ENCODE measurements at places on chromosomes 11 and 22.

DNA sequence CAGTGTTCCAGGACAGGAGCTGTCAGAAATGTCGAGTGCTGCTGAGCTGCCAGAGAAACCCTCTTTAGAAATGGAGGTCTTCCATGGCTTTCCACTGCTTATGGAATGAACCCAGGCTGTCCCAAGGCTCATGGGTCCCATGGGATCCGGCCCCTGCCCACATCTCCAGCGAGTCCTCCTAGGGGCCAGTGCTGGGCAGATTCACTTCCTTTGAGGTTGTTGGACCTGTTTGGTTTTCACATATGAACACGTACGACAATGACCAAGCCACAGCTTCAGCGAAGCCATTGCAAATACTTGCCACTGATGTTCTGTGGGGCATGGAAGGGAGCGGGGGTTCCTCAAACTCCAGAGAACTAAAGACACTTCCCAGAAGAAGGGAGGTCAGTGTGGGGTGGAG, 483.3 kb downstream of the TBC1D22A start:
- no peak for DNase-seq

DNA sequence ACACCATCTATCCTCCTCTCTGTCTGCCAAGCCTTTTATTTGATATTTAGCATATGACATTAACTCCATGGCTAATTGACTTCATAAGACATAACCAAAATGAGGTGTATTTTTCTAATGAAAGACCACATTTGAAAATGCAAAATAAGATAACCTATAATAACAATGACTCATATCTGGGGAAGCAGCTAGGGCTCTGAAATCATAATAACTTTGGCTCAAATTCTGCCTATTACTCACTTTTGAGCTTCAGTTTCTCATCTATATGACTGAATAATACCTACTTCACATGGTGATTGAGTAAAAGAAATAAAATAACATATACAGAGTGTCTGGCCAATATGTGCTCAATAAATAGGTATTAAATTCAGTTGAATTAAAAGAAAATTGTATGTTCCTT, 1419.8 kb upstream of the TENM4 start:
- no peak for DNase-seq

DNA sequence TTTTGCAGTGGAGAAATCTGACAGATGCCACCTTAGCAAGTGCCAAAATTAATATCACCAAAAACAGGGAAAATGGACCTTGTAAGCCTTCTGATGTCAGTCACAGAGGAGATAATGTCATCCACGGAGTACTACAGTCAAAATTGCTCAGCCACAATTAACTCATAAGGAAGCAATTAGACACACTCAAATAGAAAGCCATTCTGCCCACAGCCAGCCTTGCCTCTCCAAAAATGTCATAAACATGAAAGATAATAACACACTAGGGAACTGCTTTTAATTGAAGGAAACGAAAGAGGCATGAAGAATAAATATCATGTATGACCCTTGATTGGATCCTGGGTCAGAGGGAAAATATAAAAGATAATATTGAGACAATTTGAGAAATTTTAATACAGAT, 505.6 kb upstream of the API5 start:
- DNase-seq = no peak

GRCh38 chr11:32052215-32052614, 38.7 kb upstream of the RCN1 start:
- DNase-seq = no peak

DNA sequence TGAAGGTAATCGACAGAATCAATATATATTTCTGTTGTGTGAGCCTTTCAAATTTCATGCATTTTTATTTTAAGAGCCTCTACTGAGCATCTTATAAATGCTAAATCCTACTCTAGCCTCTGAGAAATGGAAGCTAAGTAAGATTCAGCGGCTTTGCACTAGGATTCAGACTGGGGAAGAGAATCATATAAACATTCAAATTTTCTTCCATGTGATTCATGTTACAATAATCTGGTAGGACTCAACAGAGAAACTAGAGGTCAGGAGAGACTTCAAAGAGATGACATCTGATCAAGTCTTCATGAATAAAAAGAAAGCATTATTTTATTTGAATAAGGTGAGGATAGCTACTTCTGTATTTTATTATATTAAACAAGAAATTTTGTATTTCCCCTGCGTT, 538.9 kb downstream of the DLG2 start:
- DNase-seq = no peak

GRCh38 chr22:49786976-49787706, 40.5 kb downstream of the BRD1 start:
- DNase-seq = no peak

DNA sequence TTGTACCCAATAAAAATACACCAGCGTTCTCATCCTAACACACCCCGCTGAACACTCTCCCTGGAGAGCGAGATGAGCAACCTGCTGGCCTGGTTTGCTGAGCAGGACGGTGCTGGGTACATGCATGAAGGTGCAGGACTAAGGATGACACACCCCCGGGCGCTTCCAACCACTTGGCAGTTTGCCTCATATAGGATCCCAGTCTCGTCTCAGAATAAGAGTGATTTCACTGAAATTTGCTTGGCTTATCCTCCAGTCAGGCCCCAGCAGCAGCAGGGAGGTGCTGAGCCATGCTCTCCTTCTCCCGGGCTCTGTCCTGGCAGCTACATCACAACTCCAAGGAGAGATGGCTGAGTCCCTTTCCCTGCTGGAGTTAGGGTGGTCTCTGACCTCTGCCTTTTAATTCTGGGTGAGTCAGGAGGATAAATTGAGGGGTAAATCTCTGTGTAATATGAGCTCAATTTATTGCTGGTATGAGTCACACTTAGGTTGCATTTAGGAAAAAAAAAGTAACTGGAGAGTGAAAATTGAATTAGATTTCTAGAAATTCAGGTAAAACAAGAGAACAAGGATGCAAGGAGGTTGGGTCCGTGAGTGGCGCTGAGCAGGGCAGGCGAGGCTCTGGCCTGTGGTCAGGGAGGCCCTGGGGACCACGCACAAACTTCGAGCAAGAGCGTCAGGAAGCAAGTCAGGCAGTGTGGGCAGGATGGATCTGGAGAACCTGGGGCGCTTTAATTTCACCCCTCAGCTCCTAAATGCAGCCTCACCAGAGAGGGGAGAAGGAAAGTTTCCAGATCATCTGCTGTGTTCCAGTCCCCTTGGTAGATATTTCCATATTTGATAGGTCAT, 974.0 kb downstream of the TBC1D22A start:
- DNase-seq = no peak

DNA sequence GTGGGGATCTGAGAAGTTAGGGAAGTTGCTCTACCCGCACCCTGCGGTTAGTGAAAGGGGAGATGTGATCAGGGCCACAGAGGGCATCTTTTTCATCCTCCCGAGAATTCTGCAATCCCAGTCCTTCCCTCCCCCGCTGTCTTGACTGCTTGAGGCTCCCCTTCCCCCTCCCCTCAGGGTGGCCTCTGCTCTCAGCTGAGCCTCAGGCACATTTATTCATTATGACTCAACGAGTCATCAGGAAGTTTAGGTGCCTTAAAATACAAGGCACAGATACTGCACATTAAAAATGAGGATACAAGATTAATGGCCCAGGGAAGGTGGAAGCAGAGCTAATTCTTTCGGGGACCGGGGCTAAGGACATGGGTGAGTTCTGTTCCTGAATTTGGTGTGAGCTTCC, 104.0 kb downstream of the CACNA1I start:
- no peak for DNase-seq

- DNase-seq = no peak
Measured at GRCh38 chr11:47002390-47002789, 65.8 kb downstream of the CSTPP1 start.

DNA sequence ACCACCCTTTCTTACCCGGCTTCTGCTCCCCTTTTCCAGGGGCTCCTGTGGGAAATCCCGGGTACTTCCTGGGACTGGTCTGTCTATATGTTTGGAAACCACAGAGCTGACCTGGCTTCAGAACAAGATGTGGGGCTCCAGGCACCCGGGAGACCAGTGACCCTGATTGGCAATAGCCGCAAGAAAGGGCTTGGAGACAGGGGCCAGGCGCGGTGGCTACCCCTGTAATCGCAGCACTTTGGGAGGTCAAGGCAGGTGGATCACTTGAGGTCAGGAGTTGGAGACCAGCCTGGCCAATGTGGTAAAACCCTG, 3.2 kb upstream of the NEAT1 start:
- DNase-seq = no peak

DNA sequence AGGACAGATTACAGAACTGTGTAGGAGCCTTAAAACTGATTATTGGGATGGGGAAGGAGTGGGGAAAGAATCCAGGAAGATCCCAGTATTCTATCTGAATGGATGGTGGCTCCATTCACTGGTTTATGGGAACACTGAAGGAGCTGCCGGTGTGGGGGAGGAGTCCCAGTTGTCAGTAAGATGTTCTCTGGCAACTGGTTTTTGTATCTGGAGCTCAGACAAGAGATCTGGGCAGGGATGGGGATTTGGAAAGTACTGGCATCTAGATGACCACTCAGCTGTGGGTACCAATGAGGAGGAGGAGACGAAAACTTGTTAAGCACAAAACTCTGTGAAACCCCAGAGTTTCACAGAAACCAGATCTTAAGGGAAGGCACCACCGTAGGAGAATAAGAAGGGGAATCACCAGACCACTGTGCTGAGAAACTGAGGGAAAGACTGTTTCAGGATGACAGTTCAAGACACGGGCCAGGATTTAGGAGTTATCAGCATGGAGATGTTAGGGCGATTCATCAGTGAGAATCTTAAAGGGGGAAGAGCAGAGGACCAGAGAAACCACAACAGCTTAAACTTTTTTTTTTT, 28.1 kb downstream of the LDLRAD3 start:
- no peak for DNase-seq

GRCh38 chr11:45858751-45859398, 11.6 kb downstream of the CRY2 start:
- no peak for DNase-seq

DNA sequence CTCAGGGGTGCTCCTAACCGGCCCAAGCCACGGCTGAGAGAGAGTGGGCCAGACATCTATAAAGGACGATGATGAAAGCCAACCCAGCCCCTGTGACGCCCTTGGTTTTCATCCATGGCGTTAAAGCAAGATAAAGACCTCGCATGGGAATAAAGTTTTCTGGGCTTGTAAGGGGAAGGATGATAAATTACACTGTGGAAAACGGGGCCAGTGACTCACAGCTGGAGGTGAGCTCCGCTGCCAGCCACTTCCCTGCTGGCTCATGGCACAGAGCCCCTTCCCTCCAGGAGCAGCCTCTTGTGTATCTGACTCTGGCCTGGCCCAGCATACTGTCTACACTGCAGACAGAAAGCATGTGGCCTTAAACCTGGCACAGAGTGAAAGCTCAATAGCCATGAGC, 503.2 kb upstream of the B3GAT1 start:
- DNase-seq = no peak

GRCh38 chr11:44556735-44557409, 8.6 kb upstream of the CD82 start:
- no peak for DNase-seq

DNA sequence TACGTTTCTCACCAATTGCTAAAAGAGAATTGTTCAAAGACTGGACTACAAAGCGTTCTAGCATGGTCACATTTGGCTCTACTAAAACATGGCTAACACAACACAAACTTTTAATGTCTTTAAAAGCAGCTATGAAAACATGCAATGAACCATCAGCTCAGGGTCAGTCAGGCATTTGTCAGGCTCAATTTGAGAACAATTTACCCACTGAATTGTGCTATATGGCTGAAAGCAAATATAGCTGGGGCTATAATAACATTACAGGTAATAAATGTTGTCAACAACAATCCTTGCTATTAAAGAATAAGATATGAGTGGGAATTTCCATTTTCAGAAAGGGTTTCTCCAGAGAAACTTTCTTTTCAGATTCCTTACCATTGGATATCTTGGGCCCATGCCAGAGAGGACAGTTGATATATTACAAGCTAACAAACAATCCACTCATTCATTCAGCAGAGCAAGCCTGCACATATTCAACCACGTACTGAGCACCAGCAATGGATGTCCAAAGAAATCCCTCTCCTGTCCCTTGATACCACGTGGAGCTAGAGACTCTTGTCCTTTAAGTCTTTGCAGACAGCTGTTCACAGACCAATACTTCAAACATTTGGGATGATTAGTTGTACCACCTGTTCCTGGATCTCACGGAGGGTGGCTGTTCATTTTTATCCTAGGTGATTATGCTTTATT, 82.5 kb upstream of the DDI1 start:
- DNase-seq = no peak

GRCh38 chr22:44357966-44358465, 45.3 kb upstream of the SHISAL1 start:
- DNase-seq = no peak

GRCh38 chr11:86753459-86753858, 46.9 kb upstream of the PRSS23 start:
- no peak for DNase-seq

DNA sequence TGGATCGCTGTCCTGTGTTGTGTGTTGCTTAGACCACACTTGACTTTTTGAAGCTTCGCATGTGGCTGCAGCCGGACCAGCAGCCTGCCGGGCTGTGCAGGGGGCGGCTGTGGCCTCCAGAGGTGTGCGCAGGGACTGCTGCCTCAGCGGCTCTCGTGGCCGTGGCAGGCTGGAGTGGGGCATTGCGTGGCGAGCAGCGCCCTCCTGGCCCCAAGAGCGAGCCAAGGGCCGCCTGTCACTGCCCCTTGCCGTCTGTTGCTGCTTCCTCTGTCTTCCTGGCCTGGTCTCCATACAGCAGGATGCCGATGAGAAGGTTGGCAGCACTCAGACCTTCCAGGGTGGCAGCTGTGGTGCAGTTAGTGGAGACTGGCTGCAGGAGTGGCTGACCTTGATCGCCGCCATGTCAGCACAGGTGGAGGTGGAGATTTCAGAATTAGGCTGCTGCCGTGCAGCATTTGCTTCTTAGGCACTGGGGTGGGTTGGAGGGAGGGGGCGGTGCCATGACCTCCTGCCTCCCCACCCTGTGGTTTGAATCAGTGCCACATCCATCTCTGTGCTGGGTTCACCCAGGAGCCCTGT, 34.0 kb downstream of the MUC6 start:
- no peak for DNase-seq

- DNase-seq = no peak
Measured at GRCh38 chr22:30876915-30877553, 91.5 kb downstream of the MORC2 start.

DNA sequence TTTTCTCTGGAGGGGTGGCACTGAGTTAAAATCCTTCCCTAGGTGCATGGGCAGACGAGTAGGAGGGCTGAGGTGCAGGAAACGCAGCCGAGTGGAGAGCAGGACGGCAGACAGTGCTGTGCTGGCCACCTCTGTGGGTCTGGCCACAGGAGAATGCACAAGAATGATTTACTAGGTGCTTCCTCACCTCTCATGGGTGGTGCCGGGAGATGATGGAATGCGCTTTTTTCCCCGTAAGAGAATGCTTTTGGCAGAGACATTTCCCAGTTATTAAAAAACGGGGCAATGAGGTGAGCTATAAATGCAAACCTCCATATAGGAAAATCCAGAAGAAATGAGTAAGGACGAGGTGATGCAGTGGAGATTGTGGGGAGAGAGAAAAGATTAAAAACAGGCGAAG, 86.1 kb downstream of the ADAMTS15 start:
- no peak for DNase-seq

- DNase-seq = no peak
Measured at GRCh38 chr11:117560780-117561530, 233.3 kb downstream of the CEP164 start.
